ENCODE measurements at places on chromosomes 6 and 20. TPM values are rescaled to one million over a fixed set of nuclear protein-coding genes. Genes with fewer than 3 reads are reported as not detected.

The TEAD3 gene
- 5.5 TPM for polyA plus RNA-seq

The RNF39 gene
- 0.51 TPM for polyA plus RNA-seq

The SLC26A8 gene
- 0.20 TPM for polyA plus RNA-seq

The ZBP1 gene
- polyA plus RNA-seq: 0.82 TPM

The TCF21 gene
- polyA plus RNA-seq: 3.4 TPM

The PHF1 gene
- 36.6 TPM for polyA plus RNA-seq

The RIMS4 gene
- polyA plus RNA-seq: 0.54 TPM

The OPN5 gene
- polyA plus RNA-seq: 0.16 TPM

Measured in adrenal gland (tissue), 19 donors.